ENCODE measurements at places on chromosomes 12 and 14.
A peak's percentile ranks its signal among the peaks of the same experiment; 100 is the strongest.

DNA sequence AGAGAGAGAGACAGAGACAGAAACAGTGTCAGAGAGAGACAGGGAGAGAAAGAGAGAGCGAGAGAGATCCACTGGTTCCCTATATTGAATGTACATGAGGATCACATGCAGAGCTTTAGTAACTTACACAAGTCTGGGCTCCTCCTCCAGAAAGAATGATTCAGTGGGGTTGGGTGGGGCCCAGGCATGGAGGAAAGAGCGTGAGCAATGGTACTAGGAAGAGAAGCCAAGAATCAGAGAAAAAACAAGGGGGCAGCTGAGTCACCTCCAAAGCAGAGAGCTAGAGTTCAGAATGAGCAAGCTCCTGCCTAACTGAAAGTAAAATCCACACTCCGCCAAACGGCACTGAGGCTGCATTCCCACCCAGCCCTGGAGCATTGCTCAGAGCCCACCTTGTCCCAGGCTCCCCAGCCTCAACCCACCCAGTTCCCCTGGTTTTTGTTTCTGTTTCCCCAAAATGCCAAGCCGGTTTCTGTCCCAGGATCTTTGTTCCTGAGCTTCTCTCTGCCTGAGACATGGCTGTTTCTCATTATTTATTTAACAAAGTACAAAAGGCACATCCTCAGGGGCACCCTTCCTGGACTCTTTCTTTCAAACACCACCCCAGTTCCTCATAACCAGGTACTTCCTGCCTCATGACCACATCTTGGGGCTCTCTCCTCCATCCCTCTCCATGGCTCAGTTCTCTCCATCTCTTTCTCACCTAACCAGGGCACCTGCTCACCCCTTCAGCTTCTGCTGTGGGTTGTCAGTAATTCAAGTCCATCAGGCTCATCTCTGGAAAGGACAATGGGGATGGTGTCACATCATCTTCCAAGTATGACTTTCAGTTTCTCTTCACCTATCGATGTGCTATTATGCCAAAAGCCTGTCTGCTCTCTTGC is 670.3 kb upstream of the TBX3 start:
- peak; percentile 19 for DNase-seq

- no peak for DNase-seq
Observed at GRCh38 chr14:62592877-62593276, 452.4 kb downstream of the KCNH5 start.

GRCh38 chr12:6222078-6222654 is 22.0 kb downstream of the CD9 start:
- DNase-seq, result no peak

DNA sequence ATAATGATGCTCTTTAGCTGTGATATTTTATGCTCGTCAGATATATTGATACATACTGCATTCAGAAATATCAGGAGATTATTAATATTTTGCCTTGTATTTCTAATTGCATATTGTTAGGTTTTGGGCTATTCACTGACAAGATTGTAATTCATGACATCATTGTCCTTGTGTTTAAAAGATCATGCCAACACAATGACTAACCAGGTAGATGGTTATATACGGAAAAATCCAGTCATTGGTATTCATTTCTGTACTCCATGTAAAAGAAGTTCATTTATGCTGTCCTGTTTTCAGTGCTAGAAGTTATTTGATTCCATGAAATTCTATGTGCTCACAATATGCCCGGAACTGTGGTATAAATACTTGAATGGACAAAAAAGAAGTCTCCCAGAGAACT is 107.5 kb downstream of the KITLG start:
- no peak for DNase-seq

- DNase-seq, result no peak
Observed at GRCh38 chr14:75697386-75697785, 36.3 kb downstream of the TTLL5 start.

- DNase-seq, result no peak
Observed at GRCh38 chr12:51819736-51820525, 28.6 kb downstream of the FIGNL2 start.

DNA sequence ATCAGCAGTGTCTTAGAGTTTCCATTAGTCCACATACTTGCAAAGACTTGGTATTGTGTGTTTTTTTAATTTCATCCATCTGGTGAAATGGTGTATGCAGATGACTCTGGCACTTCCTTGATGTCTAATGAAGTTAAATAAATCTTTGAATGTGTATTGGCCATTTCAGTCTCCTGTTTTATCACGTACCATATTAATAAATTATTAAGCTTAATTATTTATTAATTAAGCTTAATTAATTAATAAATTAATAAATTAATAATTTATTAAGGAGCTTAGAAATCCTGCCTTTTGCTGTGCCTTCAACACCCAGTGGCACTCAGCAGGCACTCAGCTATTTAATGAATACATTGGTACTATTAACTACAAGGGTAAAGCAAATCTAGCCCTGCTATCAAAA is 18.2 kb downstream of the PDZRN4 start:
- no peak for DNase-seq
